ENCODE measurements at places on chromosomes 1 and 21.

DNA sequence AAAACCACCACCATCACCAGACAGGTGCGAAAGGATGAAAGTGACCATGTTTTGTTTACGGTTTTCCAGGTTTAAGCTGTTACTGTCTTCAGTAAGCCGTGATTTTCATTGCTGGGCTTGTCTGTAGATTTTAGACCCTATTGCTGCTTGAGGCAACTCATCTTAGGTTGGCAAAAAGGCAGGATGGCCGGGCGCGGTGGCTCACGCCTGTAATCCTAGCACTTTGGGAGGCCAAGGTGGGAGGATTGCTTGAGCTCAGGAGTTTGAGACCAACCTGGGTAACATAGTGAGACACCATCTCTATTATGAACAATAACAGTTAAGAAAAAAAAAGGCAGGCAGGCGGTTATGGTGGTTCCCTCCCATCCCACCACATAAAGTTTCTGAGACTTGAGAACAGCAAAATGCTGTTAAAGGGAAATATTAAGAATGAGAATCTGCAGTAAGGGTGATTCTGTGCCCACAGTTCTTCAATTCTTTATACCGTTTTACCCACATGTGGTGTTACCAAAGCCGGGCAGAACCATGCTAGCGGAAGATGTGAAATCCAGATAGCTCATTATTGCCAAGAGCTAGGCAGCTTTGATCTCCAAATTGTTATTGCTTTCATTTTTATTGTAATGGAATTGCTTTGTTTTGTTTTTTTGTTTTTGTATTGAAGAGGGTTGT is 34.5 kb upstream of the TDRD10 start:
- no peak for DNase-seq

DNA sequence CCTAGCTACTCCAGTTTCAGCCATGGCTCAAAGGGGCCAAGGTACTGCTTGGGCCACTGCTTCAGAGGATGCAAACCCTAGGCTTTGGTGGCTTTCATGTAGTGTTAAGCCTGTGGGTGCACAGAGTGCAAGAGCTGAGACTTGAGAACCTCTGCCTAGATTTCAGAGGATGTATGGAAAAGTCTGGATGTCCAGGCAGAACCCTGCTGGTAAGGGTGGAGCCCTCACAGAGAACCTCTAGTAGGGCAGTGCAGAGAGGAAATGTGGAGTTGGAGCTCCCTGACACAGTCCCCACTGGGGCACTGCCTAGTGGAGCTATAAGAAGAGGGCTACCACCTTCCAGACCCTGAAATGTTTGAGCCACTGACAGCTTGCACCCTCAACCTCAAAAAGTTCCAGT is 16.2 kb downstream of the RIIAD1 start:
- no peak for DNase-seq

DNA sequence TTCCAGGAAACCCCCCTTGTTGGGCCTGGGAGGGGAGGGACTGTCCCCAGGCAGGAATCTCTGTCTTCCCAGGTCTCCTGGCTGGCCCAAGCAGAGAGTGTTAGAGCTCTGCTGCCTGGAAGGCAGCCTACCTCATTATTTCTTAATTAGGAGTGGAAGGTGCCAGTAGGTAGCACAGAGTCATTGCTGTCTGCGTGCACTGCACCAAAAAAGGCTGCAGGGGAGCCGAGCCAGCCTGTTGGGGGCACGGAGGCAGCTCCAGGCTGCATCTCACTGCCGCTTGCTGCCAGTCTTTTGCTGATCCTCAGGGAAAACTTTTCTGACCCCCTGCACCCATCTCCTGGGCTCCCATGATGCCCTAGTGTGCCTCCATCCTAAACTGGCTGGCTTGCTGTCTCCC is 58.1 kb downstream of the LRRN2 start:
- DNase-seq: no peak

GRCh38 chr1:22525211-22525610 is 38.1 kb upstream of the EPHA8 start:
- DNase-seq: no peak

GRCh38 chr1:103230061-103230460 is 121.7 kb upstream of the COL11A1 start:
- no peak for DNase-seq

- DNase-seq: no peak
Observed at GRCh38 chr1:75327395-75327794, 193.2 kb downstream of the LHX8 start.

DNA sequence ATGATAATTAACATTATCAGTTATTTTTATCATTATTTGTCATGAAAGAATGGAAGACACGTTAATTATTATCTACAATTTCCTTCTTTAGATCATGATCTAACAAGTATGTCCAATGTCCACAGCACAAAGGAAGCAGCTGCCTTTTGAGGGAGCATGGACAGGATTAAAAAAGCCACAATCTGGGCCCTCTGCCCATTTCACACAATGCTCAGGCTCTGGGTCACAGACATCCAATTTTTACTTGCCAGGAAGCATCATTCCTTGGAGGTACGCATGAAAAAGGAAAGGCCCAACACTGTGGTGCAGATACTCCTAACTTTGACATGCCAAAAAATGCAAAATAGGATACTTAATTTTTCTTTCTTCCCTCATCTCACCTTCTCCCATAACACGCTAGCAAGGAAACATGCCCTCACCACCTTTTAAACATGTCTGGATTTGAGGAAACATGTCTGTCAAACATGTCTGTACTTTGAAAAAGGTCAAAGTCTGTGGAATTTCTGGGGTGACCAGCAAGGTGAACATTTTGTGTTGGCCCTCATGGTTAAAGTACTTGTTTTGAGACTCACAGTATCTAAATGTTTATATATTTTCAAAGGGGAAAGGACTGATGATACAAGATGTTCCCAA is 40.0 kb downstream of the GADD45A start:
- DNase-seq: no peak

- no peak for DNase-seq
Observed at GRCh38 chr21:45102391-45102932, 28.1 kb downstream of the ADARB1 start.

GRCh38 chr1:15178571-15179484 is 25.3 kb downstream of the TMEM51 start:
- DNase-seq: no peak

DNA sequence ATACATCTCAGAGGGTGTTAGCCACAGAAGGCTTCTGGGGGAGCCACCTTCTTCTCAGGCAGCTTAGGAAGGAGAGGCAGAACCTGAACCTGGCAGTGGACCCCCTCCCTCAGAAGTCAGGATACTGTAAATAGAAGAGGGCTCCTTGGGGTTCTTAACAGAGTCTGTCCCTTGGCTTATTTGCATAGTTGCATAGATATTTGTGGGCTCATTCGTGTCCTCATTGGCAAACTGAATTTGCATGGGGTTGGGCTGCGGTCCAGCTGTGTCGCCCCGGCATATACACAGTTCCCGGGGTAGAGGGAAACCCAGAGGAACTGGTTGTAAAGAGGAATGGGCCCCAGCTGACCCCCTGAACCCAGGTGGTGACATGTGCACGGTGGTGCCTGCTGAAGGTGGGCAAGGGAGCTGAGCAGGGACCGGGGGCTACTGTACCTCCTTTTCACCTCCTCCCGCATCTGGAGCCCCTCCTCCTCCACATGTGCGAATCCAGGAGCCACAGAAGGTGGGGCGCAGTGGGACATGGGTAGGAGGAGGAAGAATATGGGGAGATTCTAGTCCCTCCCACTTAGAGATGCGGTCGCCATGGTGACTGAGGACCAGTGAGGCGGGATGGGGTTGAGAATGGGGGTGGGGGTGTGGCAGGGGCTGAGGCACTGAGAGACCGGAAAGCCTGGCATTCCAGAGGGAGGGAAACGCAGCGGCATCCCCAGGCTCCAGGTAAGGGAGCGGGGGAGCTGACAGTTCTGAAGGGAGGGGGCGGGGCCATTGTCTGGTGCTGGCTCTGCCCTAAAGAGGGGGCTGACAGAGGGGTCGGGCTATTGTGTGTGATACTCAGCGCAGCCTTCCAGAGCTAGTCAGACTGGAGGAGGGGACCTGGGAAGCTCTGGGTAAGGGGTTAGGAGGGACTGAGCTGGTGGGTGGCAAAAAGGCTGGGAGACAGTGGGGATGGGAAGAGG is 3.7 kb upstream of the SEMA4A start:
- no peak for DNase-seq

- no peak for DNase-seq
Observed at GRCh38 chr1:24369199-24369598, 44.4 kb downstream of the STPG1 start.

Data from thymus (tissue), 14 donors.